ENCODE measurements at places on chromosomes 5 and 9. TPM values are rescaled to one million over a fixed set of nuclear protein-coding genes. Genes with fewer than 3 reads are reported as not detected.

GRCh38 chr5:35804201-35804653, 52.5 kb upstream of the IL7R start:
- DNase-seq, result no peak

Gene SPATA31C1
- not detected for total RNA-seq

DNA sequence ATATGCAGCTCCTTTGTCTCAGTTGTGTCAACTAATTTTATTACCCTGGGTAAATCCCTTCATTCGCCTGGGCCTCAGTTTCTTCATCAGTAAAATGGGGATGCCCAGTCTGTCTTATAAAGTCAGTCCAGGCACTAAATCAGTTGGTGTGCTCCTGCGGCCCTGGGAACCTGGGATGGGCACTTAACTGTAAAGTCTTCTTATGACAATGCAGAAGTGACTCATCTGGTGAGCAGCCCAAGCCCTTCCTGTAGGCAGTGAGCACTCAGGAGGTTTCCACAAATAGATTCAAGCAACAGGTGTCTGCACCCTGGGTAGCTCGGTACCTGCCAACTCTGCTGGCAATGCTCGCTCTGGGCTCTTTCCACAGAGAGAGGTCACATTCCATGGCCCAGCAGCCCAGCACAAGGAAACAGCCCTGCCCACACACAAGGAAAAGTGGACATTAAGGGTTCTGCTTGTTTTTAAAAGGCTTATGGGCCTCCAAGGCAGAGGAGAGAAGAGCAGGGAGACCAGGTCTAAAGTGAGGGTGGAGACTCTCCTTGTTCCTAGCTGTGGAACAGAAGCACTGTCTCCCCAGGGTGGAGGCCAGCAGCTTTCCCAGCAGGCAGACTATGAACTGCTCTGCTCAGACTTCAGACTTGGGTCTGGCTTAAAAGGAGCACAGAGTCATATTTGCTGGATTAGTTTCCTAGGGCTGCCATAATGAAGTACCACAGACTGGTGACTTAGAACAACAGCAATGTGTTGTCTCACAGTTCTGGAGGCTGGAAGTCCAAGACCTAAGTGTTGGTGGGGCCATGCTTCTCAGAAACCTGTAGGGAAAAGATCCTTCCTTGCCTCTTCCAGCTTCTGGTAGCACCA, 89.7 kb upstream of the ADRA1B start:
- peak; percentile 88 for DNase-seq

- DNase-seq, result no peak
These were observed 24.9 kb upstream of the DCAF12 start for GRCh38 chr9:34151398-34151797.

DNA sequence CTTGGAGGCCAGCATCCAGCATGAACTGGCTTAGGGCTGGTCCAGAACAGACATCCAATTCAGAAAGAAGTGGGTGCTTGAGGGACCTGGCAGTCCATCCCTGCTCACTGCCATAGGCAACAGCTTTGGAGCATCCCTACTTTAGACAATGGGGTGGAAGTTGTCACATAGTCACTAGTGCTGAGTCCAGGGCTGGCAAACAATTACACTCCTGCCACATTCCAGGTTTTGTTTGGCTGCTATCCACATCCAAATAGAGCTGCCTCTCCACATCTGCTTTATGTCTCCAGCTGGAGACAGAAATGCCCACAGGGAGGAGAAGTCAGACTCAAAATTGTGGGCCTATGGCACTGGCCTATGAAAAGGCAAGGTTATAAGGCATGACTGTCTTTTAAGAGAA, 7.0 kb downstream of the FSTL4 start:
- no peak for DNase-seq

Gene GFI1B
- not detected for total RNA-seq

GRCh38 chr5:126818736-126819135, 41.8 kb downstream of the LMNB1 start:
- no peak for DNase-seq

- DNase-seq, result no peak
These were observed 5.5 kb downstream of the MAN2A1 start for GRCh38 chr5:109695005-109695926.

DNA sequence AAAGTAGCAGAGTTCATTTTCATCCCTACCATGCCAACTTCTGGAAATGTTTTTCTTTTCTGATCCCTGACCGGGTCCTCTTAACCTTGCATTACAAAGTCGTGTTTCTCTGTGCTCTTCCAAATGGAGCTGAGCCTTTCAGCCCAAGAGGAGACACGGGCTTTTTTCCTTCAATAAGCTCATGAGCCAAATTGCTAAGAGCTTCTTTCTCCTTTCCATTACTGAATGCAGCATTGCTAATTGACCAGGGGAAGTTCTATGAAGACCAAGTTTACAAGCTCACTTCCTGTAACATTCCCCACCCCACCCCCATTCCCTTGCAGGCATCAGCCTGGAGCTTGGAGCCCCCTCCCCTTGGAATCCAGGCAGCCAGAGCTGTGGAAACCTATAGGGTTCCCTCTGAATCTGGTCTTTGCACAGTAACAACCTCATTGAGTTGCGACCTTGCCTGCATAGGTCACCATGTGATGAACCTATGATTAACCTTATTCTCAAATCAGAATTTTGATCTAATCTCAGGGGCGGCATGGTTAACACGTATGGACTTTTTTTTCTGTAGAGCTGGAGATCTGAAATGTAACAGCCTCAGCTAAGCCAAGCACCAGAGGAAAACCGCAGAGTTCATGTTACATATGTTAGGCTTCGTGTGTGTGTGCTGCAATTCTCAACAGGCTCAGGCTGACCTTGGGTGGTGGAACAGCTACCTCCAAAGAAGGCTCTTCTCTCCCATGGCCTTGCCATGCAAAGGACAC, 395.7 kb upstream of the ZNF462 start:
- no peak for DNase-seq

DNA sequence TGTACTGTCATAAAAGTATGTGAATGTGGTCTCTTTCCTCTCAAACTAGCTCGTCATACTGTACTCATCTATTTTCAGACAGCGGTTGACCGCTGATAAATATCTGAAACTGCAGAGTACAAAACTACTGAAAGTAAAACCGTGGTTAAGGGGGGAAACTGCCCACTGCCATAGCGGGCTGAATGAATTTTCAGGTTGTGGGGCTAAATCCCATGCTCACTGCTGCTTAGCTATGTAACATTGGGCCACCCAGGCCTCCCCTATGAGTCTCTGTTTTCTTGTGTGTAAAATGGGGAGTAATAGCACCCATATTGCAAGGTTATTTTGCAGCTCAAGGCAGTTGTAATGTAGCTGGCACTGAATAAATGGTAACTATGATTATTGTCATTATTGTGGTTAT, 82.3 kb downstream of the MSX2 start:
- DNase-seq, result no peak

DNA sequence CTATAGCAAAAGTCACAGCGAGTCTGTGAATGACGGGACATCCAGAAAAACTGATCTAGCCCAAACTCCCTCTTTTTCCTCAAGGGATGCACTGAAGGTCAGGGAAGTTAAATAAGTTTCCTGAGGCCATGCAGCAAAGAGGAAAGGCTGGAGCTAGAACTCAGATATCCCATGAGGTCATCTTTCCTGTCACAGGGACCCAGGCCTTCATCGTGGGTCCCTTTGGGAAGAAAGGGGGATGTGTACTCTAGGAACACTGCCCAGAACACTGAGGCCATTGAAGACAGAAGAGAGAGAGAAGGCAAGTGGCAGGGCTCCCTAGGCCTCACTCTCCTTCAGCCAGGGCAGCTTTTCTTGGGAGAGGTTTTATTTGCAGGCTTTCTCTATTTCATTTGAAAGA, 182.0 kb downstream of the EBF1 start:
- DNase-seq, result no peak

DNA sequence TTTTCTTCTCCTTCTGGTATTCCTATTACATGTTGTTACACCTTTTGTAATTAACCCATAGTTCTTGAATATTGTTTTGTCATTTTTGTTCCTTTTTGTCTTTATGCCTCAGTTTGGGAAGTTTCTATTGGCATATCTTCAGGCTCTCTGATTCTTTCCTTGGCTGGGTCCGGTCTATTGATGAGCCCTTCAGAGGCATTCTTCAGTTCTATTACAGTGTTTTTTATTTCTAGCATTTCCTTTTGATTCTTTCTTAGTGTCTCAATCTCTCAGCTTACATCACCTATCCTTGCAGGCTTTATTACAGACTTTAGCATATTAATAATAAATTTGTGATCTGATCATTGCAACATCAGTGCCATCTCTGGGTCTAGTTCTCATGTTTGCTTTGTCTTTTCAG, 33.8 kb downstream of the PHF2 start:
- no peak for DNase-seq

GRCh38 chr5:17951392-17952169, 317.3 kb downstream of the TAF11L14 start:
- DNase-seq, result no peak

GRCh38 chr9:4365055-4365454, 65.2 kb upstream of the GLIS3 start:
- no peak for DNase-seq

DNA sequence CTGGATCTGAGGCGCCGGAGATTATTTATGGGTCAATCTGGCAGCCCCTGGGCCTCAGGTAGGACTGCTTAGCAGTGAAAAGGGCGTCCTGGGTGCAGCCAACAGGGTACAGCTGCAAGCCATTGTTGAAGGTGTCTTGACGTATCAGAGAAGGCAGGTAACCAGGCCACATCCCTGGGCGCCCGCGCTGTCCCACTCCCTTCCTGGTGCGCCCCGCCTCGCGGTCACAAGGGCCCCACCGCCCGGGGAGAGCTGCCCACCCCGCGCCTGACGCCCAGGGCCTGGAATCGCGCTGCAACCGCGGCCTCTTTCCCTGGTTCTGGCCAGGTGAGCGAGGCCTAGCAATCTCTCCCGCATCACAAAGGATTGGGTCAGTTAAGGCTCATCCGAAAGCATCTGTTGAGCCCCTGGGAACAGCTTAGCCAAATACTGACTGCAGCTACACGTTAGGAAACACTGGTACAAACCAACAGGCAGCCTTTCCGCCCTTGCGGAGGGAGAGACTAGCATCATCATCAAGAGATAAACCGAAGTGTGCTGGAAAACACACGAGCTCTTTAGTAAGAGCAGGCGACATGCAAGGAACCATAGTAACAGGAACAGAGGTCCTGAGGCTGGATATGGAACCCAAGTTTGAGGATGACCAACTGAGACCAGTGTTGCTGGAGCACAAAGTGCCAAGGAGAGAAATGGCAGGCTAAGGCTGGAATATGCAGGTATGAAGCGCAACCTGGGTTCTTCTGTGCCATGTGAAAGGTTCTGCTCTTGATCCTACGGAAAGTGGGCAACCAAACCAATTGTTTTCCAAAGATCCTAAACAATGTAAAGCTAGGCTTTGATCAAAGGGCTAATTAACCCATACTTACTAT, 3.6 kb downstream of the RPS23 start:
- no peak for DNase-seq

- DNase-seq, result no peak
These were observed 1123.8 kb upstream of the CDH6 start for GRCh38 chr5:30069441-30070263.

GRCh38 chr5:119341452-119342349, 14.1 kb upstream of the TNFAIP8 start:
- DNase-seq, result peak; percentile 16

Gene BARX1
- not detected for total RNA-seq

- peak; percentile 90 for DNase-seq
These were observed 11.9 kb downstream of the GLIPR2 start for GRCh38 chr9:36148311-36149051.

Gene CCDC192
- not detected for total RNA-seq

GRCh38 chr5:3351581-3352442, 243.8 kb upstream of the IRX1 start:
- DNase-seq, result no peak

DNA sequence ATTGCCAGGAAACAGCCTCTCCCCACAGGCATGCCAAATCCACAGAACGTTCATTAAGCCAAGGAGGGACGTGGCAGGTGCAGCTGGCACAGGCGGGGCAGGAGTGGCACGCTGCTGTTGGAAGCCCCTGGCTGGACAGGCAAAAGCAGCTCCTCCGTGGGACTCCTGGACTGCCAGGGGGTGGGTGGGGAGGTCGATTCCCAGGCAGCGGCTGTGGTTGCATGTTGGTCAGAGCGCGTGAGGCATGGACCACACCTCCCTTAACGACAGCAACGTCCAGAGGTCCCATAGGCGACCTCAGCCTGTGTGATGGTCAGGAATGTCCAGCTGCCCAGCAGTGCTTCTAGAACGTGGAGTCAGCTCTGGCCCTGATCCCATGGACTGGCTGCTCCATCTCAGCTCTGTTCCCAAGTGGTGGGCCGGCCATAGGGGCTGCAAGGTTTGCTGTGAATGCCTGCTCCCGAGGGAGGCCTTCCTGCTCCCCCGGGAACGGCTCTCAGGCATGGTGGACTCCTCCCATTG, 6.9 kb downstream of the SLC6A19 start:
- no peak for DNase-seq

DNA sequence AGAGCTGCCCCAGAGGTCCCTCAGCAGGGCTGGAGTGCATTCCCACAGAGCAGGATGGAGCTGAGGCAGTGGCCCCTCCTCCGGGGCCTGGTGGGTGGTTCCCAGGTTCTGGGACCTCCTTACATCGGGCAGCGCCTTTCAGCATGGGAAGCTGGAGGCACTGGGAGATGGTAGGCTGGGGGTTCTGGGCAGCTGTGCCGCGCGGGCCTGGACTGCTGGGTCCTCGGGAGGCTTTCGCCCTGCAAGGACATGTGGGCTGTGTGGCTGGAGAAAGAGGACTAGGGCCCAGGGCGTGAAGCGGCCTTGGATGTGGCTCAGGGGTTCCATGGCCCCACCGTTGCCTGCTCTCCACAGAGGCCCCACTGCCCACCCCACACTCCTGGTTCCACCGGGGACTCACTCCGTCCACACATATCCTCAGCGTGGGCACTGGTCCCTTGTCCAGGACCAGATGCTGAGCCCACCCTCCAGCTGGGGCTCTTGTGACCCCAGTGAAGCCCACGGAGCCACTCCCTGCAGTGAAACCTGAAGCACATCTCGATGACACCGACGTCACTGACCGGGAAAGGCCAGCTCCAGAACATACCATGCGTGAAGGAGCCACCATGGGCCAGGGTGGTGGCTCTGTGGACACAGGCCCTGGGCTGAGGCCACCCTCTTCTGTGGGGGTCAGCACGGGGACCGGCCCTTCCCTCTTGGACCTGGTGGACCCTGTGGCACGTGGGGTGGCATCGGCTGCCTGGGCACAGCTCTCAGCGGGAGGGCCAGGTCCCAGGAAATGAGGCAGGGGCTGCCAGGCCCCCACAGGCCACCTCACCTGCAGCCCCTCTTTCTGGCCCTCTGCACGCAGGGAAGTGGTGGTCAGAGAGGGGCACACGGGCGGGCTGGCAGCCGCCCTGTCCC, 31.5 kb upstream of the NKD2 start:
- no peak for DNase-seq

DNA sequence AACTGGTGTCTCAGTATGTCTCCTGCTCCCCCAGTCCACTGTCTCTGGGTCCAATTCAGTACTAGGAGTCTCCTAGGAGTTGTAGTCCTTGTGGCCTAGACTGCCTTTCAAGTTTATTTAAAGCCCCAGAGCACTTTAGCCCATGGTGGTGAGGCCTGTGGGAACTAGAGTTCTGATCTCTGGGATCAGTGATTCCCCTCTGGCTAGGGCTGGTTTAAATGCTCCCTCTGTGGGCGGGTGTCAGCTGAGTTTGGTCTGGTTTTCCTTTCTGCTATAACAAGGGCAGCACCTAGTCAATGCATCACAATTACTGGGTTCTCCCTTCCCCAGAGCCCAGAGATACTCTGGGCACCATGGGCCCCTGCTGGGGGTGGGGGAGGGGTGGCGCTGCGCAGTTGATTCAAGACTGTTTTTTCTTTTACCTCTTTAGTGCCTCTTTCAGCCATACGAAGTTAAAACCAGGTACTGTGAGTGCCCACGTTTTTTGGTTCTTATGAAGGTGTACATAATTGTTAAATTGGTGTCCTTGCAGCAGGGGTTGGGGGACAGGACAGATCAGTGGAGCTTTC, 9.3 kb upstream of the SLC36A3 start:
- no peak for DNase-seq
